Stimulated activated CD8-positive, alpha-beta memory T cell treated with anti-CD3 and anti-CD28 coated beads, Interleukin-4, amount 100 ng/mL, for 48 hours (primary cell): ENCODE measurements at places on chromosomes 4 and X.

DNA sequence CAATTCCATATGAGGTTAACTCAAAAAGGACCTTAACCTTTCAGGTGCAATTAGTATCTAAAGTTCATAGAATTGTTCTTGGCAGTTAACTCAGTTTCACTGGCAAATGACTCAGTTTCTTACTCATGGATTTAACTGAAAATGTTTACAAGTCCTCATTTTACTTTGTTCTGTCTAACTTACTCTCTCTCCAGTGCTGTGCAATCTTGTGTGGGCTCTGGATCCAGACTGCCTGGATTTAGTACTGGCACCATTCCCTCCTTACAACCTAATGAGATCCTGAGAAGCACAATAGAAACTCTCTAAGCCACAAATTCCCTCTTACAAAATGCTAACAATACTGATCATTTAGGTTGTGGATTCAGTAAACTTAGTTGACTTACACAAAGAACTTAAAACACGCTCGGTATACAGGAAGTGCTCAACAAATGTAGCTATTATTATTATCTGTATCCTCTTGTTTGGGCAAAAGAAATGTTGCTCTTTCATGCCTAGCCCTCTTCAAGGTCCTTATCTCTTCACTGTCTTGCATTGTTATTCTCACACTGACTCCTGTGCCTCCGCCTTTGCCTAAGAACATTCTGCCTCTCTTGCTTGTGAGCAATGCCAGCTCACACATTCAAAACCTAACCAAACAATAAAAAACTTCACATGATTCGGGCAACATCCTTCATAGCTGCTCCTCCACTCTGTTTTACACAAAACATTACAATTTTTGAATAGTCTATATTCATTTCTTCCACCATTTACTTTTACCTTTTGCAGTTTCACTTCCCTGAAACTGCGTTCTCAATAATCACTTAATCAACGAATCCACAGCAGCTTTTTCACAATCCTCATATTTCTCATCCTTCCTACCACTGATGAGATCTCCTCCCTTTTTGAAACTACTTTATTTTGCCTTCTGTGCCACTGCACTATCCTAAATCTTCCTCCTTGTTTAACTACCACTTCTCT is 91.8 kb downstream of the PDE5A start:
- no peak for DNase-seq

GRCh38 chrX:132071254-132071653 is 48.2 kb downstream of the STK26 start:
- no peak for DNase-seq

- peak; percentile 38 for DNase-seq
These were observed 518.0 kb downstream of the TMA16 start for GRCh38 chr4:164012396-164013027.

DNA sequence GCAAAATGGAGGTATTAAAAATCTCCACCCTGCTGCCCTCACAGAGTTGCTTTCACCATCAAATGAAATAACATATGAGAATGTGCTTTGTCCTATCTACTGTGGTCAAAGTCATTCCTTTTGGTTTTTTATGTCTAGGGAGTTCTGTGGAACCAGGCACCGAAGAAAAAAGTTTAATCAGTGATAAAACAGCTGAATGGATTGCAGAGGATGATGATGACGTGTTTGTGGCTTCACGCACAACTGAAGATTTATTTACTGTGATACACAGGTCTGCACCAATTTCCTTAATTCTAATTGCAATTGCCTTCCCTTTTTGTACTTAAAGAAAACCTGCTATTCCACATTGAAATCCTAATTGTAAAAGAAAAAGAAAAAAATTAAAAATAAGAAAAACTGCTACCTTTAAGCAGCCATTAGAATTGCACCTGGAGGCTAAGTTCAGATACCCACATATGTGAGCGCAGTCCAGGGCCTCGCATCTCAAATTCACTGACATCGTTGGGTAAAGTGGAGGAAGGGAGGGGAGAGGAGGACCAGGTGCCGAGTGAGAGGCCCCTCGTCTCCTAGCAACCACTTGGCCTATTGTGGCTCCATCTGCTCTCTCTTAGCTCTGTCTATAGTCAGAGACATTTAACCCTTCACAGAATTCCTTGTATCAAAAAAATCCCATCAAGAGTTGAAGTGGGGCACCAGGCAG is 10.5 kb upstream of the RTL5 start:
- DNase-seq, result no peak

DNA sequence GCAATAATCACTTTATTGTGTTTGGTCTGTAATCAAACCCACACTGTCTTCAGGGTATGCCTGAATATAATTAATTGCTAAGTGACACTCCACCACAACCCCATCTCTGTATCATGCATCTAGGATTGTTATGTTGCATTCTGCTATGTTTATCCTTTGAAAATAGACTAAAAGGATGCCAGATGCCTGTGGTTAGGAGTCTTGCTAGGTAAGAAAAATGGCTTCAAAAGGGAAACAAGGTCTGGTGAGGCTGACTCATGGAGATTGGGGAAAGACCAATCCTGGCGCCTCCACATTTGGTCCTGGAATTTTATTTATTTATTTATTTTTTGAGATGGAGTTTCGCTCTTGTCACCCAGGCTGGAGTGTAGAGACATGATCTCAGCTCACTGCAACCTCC is 360.5 kb upstream of the SLC7A11 start:
- DNase-seq, result no peak

- no peak for DNase-seq
These were observed 70.8 kb upstream of the DYNLT3 start for GRCh38 chrX:37918168-37918567.

DNA sequence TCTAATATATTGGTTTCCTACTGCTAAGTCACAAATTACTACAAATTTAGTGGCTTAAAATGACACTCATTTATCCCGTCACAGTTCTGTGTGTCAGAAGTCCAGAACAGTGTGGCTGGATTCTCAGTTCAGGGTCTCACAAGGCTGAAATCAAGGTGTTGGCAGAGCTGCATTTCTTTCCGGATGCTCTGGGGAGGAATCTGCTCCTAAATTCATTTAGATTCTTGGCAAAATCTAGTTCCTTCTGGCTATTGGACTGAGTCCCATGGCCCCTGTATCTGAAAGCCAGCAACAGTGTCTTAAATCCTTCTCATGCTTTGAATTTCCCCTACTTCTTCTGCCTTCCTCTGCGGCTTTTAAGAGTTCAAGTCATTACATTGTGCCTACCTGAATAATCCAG is 103.1 kb upstream of the BMP3 start:
- DNase-seq, result no peak

DNA sequence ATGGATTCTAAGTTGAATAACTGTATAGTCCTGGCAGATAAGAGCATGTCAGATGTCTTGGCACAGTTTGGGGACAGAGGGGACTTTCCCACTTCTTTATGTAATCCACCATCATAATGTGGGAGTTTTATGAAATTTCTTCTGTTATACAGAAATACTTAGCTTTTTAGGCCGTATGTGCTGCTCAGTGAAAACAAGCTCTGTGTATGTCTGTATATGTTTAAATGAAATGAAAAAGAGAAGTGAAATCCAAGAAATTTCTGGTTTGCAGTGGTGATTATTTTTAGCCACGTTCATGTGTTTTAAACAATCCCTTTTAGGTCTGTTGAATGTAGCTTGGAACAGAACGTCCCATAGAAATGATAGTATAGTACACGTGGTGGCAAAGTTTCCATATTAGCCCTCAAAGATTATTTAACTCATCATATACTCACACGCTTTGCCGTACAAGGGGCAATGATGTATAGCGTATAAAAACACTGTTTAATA is 41.0 kb downstream of the GAB1 start:
- no peak for DNase-seq
